Cerebellar cortex (tissue), 1 donor: ENCODE measurements at places on chromosomes 4 and X.
A peak's percentile ranks its signal among the peaks of the same experiment; 100 is the strongest.

- peak; percentile 67 for DNase-seq
These were observed 107.7 kb upstream of the LRPAP1 start for GRCh38 chr4:3639613-3640586.

DNA sequence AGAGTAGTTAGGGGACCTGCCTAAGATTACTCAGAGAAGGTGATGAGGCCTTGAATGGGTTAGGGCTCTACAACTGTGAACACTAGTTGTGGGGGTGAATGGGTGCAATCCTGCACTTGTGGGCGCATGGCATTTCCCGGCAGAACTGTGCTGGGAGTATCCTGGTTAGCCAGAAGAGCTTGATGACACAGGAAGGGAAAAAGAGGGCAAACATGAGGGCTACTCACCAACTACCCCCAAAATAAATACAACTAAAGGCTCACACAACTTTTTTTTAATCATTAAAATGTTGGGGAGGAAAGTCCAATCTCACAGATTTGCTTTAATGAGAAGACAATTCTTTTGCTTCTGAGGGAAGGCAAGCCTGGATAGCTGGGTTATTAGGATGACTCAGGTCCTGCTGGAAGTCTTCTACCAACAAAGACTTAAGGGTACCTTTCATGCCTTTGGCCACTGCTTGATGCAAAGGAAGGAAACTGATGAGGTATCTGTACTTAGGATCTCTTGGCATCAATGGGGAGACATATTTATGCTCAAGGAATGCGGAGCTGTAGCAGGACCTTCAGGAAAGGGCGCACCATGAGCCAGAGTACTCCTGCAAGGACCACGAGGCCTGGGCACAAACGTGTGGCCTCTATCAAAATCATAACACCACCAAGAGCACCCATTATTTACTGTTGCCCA is 2.6 kb downstream of the PHKA2 start:
- no peak for DNase-seq

DNA sequence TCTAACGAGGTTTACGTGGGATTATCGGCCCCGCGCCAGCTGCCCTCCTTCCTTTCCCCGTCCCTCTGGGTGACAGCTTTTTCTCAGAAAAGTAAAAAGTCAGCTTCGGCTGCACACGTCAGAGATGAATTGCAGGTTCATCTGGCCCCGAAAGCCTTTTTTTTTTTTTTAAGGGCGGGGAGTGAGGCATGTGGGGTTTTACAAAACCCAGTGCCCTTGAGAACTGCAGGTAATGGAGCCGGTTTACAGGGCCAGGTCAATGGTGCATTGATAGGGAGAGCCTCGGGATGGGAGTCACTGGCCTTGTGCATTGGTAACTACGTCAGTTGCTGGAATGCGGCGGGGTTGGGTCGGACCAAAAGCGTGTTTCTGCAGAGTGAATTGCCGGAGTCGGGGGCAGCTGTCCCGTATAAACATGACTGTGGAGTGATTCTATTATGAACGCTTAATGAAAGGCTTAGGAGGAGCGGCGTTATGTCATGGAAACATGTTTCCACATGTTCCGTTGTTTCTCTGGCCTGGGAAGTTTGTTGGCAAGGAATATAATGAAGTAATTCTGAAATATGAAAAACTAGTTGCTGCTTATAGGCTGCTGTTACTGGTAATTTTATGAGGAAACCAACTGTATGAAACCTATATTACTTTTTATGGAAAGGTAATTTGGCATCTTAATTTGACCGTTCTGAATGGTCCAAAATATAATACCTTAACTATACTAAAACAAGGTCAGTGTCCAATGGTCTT is 1.1 kb downstream of the HSPA4L start:
- peak; percentile 76 for DNase-seq

DNA sequence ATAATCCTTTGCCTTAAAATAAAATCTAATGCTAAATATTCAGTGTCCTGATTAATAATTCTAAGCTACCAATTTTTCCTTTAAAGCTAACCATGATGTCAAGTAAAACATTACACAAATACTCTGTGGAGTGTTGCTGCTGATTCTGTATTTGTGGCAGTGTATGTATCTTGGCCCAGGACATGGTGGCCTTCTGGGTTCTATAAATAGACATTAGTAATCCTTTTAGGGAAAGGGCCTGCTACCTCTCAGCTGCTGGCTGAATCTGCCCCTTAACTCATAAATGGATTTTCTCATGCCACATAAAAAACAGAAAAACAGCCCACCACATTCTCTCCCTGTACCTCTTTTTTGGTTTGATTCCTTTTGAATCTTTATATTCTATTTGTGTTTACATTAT is 1.2 kb upstream of the XK start:
- DNase-seq, result peak; percentile 68

DNA sequence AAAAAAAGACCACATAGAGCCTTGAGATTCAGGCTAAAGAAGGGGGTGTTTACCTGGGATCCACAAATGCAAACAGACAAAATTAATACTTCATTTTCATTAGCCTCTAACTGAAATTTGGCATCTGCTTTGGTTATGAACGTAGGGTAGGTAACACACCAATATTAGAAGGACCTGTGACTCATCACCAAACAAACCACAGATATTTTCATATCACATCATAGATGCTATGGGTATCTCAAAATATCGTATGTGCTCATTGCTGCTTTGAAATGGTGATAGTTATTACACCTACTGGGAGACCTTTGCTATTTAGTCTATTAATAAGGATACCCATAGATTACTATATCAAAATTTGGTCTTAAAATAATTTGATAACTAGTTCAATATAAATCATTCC is 180.6 kb upstream of the MAP3K15 start:
- DNase-seq, result no peak

DNA sequence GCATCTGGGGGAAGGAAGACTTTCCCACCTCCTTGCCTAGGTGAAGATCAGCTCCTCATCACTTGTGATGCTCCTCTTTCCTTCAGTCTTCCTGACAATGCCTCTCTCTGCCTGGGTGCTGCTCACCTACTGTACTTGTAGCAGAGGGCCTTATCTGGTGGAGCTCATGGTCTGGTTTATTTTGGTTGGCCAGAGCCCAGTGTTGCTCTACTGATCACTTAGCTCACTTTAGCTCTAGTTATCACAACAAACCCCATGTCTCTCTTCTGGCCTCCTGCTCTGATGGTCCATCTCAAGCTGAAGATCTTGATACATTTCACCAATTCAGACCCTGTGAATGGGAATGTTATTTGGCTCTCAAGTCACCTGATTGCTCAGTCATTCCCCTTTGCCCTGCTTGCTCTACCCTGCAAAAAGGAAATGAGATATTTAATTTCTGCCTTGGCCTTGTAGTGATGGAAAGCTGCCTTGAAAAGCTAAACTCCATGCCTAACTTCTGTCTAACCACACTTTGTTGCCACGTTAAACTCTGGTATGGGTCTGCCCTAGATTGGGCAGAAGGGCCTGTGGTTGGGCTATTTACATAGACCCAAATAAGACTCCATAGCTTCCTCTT is 30.3 kb upstream of the ADH1C start:
- DNase-seq, result no peak

DNA sequence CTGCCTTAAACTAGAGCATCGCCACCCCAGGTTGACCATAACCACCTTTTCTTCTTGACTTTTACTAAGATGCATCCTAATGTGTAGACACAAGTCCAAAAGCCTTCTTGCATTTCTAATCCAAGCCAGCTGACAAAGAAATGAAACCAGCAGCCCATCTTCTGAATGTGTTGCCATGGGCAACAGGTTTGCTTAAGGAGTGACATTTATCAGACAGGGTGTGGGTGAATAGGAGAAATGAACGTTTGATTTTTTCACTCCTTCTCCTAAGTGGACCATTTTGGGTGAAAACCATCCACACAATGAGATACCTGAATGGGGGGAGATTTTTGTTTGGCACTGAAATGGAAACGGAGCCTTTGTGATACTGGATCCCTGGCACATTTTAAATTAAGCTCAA is 72.7 kb upstream of the C4orf50 start:
- no peak for DNase-seq

DNA sequence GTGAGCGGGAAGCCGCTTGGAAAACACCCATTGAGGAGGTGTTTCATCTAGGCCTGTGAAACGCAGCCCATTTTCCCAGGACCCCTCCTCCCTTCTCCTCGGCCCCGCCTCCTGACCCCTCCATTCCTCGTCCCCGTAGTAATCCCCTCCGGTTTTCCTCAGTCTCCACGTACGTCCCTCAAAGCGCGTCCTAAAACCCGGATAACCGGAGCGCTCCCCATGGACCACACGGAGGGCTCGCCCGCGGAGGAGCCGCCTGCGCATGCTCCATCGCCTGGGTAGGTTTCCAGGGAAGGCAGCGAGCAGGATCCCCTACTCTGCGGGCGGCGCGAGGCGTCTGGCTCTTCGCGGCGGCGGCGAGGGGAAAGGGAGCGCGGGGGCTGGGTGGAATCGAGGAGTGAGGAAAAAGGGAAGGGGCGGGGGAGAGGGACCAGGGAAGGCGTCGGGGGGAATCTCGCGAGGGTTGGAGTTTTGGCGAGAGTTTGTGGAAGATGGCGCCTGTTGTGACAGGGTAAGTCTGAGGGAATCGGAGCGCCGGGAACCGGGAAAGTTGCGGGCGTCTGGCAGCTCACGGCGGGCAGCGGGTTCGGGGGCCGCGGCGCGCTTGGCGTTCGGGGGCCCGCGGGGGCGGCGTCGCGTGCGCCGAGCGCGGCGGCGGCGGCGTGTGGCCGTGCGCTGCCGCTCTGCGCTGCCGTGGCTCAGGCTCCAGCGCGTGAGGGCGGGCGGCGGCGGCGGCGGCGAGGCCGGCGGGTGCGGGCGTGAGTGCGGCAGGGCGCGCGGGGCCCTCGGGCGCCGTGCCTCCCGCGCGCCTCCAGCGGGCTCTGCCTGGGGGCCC is at the start of gene RBPJ:
Gene RBPJ, plus strand, starts transcription at position 477 of the 835 bp plus-strand sequence. Its CDS starts 15 bp downstream, at position 492.
- peak; percentile 96 for DNase-seq

DNA sequence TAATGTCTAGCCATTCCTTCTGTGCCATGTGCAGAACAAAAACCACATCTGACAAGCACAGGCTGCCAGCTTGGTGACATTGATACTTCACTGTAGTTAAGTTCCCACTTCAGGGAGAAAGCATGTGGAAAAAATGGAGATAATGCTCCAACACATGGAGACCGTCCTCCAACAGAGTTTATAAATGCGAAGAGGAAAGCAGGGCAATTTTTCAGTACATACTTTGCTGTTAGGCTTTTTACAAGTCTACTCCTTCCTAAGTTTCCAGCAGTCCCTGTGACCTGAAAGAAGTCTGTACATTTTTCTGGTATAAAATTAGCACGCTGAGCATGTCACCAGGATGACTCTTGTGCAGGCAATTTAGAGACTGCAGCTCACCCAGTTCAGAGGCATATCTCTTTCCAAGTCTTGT is 766.9 kb upstream of the IGFBP7 start:
- no peak for DNase-seq

GRCh38 chrX:70033348-70034051 is 16.2 kb downstream of the AWAT2 start:
- DNase-seq, result peak; percentile 14

DNA sequence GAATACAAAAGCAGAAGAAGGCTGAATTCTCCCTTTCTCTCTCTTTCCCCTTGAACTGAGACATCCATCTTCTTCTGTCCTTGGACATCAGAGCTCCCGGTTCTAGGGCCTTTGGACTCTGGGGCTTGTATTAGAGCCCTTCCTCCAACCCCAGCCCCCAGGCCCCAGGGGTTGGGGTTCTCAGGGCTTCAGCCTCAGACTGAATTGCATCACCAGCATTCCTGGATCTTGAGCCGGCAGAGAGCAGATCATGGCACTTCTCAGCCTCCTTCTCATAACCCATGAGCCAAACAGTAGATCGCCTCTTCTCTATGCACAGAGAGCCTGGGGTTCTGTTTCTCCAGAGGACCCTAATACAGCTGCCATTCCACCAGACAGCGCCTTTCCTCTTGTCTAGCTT is 25.3 kb upstream of the CLDN24 start:
- DNase-seq, result no peak

- peak; percentile 61 for DNase-seq
These were observed 22.9 kb downstream of the KCTD8 start for GRCh38 chr4:44425614-44426208.

- peak; percentile 24 for DNase-seq
These were observed 641.6 kb downstream of the ADGRL3 start for GRCh38 chr4:61841714-61842113.

- DNase-seq, result no peak
These were observed 43.2 kb downstream of the PALLD start for GRCh38 chr4:168540086-168540485.

GRCh38 chrX:23633834-23634580 is 33.3 kb upstream of the PRDX4 start:
- no peak for DNase-seq

GRCh38 chr4:186693159-186693815 is 30.4 kb downstream of the FAT1 start:
- DNase-seq, result no peak

DNA sequence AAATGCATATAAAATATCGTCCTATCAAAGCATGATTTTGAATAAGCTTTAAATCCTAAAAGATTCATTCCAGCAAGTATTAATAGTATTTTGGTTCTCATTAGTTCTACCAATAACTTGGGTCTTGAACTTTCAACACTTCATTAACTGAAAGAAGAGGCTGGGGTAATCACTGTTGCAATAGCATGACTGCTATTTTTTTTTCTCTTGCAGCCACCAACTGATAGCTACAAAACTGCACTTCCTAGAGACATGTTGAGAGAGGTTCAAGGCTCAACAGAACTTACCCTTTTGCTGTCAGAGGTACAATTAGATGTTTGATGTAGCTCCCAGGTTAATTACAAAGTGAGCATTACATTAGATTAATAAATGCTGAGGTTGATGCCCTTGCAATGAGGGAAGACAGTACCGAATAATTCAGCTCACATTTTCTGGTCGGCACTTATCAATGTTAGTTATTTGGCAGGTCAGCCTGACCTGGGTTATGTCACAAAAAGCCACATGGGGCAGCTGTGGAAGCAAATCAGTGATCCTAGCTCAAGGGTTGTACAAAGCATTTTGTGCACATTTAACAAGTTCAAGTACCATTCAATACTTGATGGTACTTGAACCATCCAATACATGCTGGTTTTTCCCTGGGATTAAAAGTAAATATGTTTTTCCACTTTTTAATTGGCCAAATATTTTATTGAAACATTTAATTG is 29.9 kb upstream of the TET2 start:
- DNase-seq, result no peak

DNA sequence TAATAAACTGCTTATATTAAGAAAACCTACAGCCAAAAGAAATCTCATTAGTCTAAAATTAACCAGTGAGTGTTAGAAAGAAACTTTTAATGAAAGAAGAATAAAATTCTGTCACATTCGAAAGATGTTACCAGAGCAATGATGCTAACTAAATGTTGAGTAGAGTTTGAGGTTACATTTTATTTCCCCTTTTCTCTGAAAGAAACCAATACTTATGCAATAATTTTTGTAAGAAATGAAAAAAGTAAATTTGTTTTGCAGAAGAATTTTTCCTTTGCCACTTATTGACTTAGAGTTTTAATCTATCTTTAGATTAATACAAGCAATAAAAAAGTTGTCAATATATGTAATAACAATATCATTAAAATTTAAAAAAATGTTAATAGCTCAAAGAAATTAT is 574.0 kb upstream of the GALNTL6 start:
- DNase-seq, result no peak
